ENCODE measurements at places on chromosomes 6 and 20. TPM values are rescaled to one million over a fixed set of nuclear protein-coding genes. Genes with fewer than 3 reads are reported as not detected.

ASCC3 gene
- 90.3 TPM for total RNA-seq

C20orf202 gene
- not detected for total RNA-seq

ELOVL4 gene
- 12.3 TPM for total RNA-seq

NINL gene
- 8.6 TPM for total RNA-seq

FAM83D gene
- 12.8 TPM for total RNA-seq

TTI1 gene
- total RNA-seq = 18.0 TPM

VGLL2 gene
- not detected for total RNA-seq

PPP1R16B gene
- total RNA-seq = not detected

TNFRSF6B gene
- total RNA-seq = 5.4 TPM

RTEL1 gene
- total RNA-seq = 12.2 TPM

ARFGEF3 gene
- 6.5 TPM for total RNA-seq

LPA gene
- not detected for total RNA-seq

TAP2 gene
- 10.5 TPM for total RNA-seq

ZNF334 gene
- total RNA-seq = 6.9 TPM

TP53INP2 gene
- total RNA-seq = 8.9 TPM

SNTA1 gene
- total RNA-seq = 22.1 TPM

CAPN11 gene
- total RNA-seq = not detected

IL20RA gene
- total RNA-seq = 0.26 TPM

TRDN gene
- under 0.01 TPM for total RNA-seq

FAM229B gene
- 18.8 TPM for total RNA-seq

ZNF337 gene
- total RNA-seq = 8.4 TPM

TRIM31 gene
- total RNA-seq = not detected

MAVS gene
- 30.8 TPM for total RNA-seq

ADGRF1 gene
- not detected for total RNA-seq

BPIFB1 gene
- total RNA-seq = not detected

APOBEC2 gene
- not detected for total RNA-seq

JPH2 gene
- total RNA-seq = 0.22 TPM

TRIM15 gene
- not detected for total RNA-seq

ASF1A gene
- total RNA-seq = 20.9 TPM

GSTA3 gene
- total RNA-seq = not detected

LIN28B gene
- total RNA-seq = not detected

KHDC1 gene
- 4.7 TPM for total RNA-seq

ILRUN gene
- total RNA-seq = 36.2 TPM

CEP85L gene
- 22.5 TPM for total RNA-seq

CGA gene
- total RNA-seq = not detected

CTAGE9 gene
- total RNA-seq = not detected

ZC3H12D gene
- 1.3 TPM for total RNA-seq

TRIM26 gene
- 33.8 TPM for total RNA-seq

LY86 gene
- total RNA-seq = not detected

MMUT gene
- 22.5 TPM for total RNA-seq

All from articular chondrocyte of knee joint (primary cell).